ENCODE measurements at places on chromosomes 16 and 17.

DNA sequence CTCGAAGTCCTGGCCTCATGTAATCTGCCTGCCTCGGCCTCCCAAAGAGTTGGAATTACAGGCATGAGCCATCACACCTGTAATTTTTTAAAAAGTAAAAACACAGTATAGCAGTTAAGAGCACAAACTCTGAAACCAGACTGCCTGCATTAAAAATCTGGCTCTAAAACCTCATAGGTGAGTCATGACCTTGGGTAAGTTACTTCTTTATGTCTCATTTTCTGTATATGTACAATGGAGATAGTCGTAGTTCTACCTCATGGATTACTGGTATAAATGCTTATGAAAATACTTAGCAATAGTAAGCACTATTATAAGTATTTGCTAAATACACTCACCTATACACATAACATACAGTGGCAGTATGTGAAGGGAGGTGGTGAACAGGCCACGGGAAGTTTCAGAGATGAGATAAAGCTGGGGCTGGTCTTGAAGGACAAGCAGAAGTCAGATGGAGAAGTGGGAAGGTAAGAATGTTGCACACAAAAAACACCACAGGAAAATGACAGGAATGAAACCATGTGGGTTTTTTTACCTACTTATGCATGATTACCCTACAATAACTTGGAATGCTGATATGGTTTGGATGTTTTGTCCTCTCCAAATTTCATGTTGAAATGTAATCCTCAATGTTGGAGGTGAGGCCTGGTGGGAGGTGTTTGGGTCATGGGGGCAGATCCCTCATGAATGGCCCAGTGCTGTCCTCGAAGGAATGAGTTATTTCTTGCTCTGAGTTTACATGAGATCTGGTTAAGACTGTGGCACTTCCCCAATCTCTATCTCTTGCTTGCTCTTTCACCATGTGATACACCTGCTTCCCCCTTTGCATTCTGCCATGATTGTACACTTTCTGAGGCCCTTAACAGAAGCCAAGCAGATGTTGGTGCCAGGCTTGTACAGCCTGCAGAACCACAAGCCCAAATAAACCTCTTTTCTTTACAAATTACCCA, 33.9 kb downstream of the ZNF652 start:
- no peak for DNase-seq

DNA sequence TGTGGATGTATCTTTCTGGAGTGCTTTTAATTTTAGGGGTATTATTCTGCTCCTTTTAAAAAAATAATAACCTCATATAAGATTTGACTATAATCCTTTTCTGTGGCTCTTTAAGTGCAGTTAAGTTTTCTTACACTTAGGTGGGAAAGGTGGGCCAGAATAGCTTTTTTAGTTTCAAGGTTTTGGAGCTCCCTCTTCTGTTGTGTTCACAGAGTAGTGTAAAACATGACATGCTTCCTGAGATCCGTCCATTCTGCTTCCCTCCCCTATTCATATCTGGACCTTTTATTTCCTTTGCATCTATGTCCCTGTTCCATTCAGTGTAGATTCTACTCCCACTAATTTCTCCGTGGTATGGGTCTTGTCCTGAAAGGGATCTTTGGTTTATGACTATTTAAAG, 12.8 kb downstream of the LRRC36 start:
- DNase-seq, result no peak

- DNase-seq, result no peak
Observed at GRCh38 chr17:79546386-79546785, 64.5 kb downstream of the RBFOX3 start.

GRCh38 chr17:83077939-83078338, 1.5 kb upstream of the METRNL start:
- no peak for DNase-seq

GRCh38 chr16:73028721-73029361, 19.1 kb downstream of the ZFHX3 start:
- no peak for DNase-seq

All from stimulated activated CD8-positive, alpha-beta memory T cell treated with anti-CD3 and anti-CD28 coated beads, Interleukin-7, amount 100 ng/mL, for 1 hour (primary cell).